ENCODE measurements at places on chromosomes 7 and 10.

DNA sequence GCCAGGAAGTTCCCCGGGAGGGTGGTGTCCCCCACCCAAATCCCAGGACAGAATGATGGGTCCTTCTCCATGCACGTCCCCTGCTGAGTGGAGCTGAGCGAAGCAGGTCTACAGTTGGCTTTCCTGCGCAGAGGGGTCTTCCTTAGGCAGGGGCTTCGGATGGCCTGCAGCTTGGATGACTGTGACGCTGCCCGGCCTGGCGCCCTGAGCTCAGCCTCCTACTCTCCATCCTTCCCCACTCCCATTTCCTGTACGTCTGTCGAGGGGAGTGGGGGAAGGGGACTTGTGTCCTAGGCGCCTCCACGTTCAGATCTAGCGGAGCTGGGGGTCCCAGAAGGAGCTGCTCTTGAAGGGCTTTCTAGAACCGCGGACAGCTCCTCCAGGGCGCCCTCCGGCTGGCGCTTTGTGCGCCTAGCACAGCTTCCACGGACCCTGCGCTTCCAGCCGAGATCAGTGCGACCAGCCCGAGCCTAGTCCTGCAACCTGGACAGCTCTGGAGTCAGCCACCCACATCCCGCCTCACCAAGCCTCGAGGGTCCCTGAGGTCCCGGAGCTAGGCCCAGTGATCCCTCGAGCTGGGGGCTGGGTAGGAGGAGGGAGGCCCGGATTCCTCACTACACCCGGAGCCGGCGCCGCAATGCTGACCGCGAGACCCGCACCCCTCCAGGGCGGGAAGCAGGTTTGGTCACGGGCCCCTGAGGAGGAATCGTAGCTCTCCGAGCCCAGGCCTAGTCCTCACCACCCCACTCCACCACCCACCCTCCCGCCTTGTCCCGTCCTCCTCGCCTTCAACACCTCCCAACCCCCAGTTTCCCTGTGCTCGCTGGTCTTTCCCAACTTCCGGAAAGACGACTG, 1.9 kb downstream of the GRID1 start:
- no peak for DNase-seq

DNA sequence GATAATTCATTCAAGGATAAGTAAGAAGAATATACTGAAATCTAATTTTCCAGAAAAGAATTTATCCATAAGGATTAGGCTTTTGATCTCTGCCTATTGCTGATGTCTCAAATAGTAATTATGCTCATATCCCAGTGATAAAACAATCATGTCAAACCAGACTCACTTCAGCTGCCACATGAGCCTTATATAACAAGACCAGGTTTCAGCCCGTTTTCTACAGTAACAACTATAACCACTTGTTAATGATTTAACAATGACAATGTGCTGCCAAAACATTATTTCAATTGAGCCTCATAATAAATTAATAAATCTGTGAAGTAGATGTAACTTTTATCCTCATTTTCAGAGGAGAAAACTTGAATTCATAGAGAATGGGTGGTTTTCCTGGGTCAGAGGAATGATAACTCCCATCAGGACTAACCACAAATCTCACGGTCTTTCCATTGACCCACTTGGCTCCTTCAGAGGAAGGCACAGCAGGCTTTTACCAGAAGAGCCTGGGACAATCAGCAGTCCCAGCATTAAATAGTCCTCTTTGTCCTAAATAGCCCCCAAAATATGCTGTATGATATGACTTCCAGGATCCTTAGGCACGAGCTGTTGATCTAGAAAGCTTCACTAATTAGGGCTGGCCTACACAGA, 42.5 kb upstream of the SLIT1 start:
- no peak for DNase-seq

DNA sequence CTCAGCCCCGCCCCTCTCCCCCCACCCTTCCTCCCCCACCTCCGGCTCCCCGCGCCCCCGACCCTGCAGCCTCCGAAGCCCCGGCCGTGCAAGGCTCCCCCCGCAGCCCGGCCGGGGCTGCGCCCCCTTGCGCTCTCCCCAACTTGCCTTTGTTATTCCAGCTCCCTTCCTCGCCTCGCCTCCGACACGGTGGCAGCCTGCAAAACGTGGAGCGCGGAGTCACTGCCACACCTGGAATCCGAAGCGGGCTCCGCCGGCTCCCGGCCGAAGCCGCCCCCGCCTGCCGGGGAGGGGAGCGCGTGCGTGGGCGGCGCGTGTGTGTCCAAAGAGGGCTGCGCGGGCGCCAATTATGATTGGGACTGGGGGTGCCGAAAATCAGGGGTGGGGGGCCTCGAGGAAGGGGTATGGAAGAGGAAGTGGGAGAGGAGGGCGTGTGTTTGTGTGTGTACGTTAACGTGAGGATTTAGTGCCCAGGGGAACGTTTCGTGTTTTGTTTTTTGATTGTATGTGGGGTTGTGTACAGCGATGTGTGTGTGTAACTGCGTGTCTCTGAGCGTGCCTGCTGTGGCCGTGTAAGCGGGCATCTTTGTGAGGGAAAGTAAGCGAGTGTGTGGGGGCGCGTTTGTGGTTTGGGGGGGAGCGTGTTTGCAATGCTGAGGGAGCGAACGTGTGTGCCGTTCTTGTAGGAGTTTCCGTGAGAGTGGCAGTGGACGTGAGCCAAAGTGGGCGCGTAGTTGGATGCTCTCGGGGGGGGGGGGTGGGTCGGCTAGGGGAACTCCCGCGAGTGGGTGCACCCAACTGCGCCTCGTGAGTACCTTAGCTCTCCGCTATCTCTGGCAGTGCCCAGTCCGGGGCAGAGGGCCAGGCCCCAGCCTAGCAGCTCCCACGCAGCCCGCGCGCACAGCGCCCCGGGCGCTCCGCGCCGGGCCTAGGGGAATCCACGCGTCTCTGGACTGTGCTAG, 1.2 kb upstream of the ZMIZ1 start:
- DNase-seq, result peak; percentile 72

DNA sequence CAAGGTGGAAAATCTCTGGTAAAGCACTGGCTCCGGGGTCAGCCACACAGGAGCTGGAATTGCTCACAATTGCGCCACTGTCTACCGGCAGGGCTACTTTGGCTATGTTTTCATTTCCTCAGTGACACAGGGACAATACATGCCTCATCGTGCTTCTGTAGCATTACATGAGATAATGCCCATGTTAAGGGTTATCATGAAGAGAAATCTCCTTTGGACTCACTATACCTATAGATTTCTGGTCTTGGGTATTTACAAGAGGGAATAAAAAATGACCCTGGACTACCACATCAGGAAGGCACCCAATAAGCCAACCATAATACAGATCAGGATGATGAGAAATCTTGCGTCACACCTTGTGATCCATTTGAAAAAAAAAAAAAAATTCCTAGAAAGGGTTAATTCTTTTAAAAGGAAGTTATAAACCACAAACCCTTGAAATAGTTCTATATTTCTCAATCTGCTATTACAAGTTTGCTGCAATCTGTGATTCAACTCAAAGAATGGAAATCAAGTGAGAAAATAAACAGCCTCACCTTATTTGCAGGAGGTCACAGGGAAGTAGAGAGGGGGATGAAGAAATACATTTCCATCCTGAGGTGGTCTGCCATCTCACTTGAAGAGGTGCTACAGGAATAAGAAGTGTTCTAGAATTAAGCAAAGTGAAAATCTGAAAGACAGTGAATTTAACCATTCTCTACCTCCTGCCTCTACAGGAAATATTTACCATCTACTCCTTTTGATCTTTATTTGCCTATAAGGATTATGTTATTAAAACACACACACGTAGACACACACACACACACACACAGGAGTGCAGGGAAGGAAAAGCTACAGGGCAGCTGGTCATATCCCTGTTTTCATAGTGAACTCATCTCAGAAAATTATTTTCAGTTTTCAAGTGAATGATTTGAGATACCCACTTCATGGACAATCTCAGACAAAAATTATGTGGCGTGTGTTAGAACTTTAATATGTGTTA, 231.3 kb upstream of the CELF2 start:
- no peak for DNase-seq

- DNase-seq, result no peak
Measured at GRCh38 chr10:13078912-13079775, 20.8 kb upstream of the OPTN start.

DNA sequence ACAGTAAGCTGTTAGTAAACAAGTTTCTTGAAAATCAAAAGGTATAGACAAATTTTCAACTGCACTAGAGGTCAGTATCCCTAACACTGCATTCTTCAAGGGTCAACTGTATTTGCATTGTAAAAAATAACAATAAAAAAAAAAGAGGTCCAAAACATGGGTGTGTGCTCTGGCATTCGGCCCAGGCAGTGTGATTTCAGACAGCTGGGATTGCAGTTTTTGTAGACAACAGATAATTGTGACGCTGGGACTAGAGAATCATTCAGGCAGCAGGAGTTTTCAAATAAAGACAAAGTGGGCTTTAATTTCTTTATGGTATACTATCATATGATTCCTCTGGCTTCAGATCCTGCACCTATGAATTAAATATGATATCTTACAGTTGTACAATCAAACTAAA, 543.2 kb upstream of the SEMA3D start:
- no peak for DNase-seq

DNA sequence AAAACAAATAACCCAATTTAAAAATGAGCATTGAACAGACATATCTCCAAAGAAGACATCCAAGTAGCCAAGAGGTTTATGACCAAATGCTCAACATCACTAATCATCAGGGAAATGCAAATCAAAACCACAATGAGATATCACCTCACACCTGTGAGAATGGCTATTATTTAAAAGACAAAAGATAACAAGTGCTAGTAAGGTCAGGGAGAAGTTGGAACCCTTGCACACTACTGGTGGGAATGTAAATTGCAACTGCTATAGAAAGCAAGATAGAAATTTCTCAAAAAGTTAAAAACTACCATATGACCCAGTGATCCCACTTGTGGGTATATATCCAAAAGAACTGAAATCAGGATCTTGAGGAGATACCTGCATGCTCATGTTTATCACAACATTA, 49.5 kb downstream of the SGMS1 start:
- no peak for DNase-seq

DNA sequence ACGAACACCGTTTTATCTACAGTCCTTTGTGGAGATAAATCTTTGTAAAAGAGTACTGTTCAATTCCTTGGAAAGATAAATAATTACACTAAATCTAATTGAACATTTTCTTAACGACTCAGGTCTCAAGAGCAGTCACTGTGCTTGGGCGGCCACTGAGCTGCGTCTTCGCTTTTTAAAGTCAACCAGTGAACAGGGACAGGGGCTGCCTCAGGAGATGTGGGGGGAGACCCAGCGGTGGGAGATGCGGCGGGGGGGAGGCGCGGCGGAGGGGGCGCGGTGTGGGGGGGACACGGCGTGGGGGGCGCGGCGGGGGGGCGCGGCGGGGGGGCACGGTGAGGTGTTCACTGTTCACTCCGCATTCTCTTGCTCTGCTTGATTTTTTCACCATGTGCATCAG, 39.8 kb downstream of the CAMK2B start:
- DNase-seq, result no peak

DNA sequence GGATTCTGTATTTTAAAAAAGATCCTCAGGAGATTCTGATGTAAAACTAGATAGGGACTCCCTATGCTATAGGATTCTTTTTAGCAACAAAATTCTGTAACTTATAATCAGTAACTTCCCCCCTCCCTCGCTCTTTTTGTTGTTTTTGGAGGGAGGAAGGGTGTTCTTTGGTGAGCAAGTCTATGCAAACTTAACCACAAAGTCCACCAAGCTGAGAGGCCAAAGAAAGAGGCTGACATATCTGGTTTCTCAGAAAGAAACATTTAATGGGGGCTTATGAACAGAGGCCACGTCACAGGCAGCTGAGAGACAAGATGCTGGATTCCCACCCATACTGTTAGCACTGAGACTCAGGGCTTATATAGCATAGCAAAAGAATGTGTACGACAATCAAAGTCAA, 14.3 kb upstream of the ABCB5 start:
- DNase-seq, result no peak

GRCh38 chr7:114875186-114875585, 46.7 kb upstream of the MDFIC start:
- DNase-seq, result no peak

DNA sequence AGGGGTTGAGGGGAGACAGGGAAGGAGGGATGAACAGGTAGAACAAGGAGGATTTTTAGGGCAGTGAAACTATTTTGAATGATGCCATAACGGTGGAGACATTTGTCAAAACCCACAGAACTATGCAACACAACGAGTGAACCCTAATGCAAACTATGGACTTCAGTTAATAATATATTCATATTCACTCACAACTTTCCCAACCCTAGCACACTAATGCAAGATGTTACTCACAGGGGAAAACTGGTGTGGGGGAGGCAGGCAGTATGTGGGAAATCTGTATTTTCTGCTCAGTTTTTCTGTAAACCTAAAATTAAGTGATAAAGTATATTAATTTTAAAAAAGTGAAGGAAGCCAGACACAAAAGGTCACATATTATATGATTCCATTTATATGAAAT, 17.3 kb downstream of the GNA12 start:
- DNase-seq, result no peak

- no peak for DNase-seq
Measured at GRCh38 chr7:94738071-94738470, 82.1 kb upstream of the SGCE start.

DNA sequence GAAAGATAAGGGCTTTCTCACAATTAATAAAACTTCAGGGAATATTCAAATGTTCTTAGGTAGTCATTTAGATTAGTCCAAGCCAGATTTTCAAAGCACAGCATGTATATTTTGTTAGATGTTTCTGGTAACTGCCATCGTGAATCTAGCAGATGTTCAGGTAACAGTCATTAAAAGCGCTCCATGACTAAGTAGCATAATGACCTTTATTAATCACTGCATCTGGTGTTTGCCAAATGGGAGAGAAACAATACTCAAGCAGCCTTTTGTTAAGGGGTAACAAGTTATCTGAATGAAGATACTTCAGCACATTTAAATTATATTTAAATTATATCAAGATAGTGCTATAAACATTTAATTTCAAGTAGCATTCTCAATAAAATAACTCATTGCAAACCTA, 47.5 kb downstream of the USP6NL start:
- DNase-seq, result no peak

GRCh38 chr7:139708541-139708940, 69.3 kb downstream of the HIPK2 start:
- no peak for DNase-seq

DNA sequence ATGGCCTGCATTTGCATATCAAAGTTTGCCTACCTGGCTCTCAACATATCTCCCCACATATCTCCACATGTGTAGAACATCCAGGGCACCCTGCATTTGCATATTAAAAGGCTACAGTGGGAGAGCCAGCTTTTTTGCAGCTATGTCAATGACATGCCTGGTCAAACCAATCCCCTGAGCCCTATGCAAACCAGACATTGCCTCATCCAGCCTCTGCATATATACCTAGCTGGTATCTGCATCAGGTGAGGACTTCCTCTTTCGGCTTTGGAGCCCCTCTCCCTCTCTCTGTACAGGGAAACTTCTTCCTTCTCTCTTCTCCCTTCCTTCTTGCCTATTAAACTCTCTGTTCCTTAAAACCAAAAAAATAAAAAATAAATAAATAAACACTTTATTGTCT, 142.7 kb upstream of the STEAP4 start:
- DNase-seq, result no peak

Data from stimulated activated CD8-positive, alpha-beta memory T cell treated with anti-CD3 and anti-CD28 coated beads, Interleukin-4, amount 100 ng/mL, for 1 hour (primary cell).